ENCODE measurements at places on chromosomes 1 and 21.

DNA sequence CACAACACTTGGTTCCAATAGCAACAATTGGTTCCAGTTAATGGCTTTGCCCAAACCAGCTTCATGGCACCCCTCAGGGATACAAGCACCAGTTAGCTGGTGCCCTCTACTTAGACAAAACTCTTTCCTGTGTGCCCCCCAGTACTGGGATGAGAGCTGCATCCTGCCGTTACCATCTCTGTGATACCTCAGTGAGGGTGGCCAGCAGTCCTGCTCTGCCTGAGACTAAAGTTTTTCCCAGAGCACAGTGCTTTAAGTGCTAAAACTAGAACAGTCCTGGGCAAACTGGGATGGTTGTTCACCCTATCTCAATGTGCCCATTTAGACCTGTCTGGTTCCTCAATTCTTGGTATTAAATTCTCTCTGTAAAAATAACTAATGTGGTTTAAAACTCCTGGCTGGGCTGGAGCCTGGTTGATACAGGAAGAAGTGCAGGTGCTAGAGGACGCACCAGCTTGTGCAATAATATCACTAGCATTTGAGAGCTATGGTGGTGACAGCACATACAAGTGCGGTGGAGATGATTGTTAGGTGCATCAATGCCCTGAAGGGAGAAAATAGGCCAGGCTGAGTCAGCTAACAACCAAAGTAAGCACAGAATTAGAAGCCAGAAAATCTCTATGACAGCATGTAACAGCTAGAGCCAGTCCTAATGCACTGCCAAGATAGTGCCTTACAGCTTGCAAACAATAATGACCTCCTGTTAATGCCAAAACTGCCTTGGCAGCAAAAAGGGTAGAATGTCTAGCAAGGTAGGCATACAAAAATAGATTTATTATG is 179.8 kb upstream of the GALNT2 start:
- no peak for DNase-seq

GRCh38 chr1:75067975-75068374 is 66.2 kb upstream of the LHX8 start:
- DNase-seq, result no peak

DNA sequence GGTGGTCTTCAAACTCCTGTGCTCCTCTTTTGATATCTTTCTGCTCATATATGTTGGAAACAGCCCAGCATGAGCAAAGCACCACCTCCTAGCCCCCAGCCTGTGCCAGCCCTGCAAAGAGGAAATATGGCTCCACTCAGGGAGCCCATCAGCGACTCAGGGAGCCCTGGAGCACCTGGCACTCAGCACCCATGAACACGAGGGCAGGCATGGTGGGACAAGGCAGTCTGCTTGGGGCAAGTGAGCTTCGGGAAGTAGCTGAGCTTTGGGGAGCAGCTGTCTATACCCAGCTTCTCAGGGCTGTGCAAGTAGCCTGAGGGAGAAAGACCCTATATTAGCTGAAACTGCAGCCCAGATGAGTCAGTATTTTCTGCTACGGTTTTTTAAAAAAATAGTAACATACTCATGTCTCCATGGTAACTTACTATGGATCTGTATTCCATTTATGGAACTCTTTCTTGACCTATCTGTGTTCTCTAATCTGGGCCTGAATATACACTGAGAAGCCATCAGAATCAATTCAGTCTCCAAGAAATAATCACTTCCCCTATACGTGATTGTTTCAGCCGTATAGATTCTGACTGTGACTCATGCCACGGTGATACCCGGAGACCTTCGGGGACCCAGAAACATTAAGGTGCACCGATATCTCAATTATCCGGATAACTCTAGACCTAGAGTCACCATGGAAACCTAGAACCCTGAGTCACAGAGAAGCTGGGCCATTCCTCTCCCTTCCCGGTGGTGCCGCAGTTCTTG is 1.5 kb upstream of the ETS2 start:
- no peak for DNase-seq

DNA sequence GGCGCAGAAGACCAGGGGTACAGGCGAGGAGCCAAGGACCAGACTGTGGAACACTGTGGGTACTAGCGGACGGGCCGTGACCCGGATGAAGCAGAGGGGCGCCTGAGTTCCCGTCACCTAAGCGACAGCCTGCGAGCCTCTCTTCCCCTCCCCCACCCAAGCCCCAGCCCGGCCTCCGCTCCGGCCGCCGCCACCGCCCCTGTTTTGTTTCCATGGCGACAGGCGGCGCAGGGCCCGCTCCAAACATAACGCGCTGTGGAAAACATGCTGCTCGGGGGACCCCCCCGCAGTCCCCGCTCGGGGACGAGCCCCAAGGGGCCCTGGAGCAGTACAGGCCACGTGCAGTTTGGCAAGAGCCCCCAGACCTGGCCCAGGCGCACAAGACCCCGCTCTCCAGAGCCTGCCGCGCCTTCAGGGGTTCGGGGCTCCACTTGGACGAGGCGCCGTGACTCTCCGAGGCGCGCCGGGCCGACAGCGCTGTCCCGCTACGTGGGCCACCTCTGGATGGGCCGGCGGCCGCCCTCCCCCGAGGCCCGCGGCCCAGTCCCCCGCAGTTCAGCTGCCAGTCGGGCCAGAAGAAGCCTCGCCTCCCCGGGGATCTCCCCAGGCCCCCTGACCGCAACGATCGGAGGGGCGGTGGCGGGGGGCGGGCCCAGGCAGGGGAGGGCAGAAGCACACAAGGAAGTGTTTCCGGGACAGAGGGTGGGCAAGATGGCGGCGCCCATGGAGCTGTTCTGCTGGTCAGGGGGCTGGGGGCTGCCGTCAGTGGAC is at the start of gene MTX1:
Gene MTX1 (plus strand): TSS at position 155 of the 771 bp plus-strand sequence. CDS start 110 bp downstream, at position 265.
- DNase-seq, result peak; percentile 84

DNA sequence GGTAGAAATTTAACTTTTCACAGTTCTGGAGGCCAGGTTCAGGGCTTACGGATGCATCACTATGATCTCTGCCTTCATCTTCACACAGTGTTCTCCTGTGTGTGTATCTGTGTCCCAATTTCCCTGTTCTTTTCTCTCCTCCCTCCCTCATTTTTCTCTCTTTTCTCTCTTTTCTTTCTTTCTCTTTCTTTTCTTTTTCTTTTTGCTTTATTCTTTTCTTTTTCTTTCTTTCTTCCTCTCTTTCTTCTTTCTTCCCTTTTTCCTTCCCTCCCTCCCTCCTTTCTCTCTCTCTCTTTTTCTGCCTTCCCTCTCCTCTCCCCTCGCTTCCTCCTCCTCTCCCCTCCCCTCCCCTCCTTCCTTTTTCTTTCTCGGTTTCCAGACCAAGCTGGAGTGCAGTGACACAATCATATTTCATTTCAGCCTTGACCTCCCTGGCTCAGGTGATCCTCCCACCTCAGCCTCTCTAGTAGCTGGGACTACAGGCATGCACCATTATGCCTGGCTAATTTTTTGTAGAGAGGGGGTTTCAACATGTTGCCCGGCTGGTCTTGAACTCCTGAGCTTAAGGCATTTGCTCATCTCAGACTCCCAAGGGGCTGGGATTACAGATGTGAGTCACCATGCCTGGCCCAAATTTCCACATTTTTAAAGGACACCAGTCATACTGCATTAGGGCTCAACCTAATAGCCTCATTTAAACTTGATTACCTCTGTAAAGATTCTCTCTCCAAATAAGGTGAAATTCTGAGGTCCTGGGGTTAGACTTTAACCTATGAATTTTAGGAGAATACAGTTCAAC is 115.9 kb downstream of the HUNK start:
- no peak for DNase-seq

- no peak for DNase-seq
These were observed 3.1 kb upstream of the KCNK2 start for GRCh38 chr1:215079456-215079855.

DNA sequence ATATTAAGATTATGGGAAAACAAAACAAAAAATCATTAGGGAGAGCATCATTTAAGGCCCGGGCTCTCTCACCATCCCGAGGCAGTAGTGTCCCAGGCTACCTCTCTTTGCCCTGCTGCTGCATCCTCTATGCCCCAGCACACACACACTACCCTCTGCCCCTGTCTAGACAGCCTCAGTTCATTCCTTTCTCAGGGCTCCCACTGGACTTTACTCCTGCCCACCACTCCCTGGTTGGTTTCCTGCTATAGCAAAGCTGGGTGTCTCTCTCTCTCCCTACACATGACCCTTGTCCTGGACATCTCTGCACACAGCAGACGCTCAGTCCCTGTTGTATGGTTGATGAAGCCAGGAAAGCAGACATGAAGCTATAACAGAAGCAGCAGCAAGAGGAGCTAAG is 30.7 kb downstream of the GNG12 start:
- no peak for DNase-seq

DNA sequence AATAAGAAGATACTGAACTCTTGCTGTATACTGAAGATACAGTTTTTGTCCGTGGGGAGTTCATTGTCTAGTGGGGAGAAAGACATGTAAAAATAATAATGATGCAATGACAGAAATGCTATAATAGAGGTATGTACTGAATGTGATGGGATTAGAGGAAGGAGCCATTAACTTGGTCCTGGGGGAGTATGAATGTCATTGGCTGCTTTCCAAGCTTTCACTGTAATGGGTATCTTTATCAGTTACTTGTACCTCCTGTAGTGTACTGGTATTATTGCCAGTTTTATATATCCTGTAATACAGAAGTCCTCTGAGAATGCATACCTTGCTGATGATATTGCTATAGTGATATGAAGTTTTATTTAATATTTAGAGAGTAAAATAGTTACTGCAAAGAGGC is 7.4 kb downstream of the BTBD8 start:
- DNase-seq, result no peak

- no peak for DNase-seq
These were observed 59.2 kb upstream of the IVNS1ABP start for GRCh38 chr1:185376288-185376687.

DNA sequence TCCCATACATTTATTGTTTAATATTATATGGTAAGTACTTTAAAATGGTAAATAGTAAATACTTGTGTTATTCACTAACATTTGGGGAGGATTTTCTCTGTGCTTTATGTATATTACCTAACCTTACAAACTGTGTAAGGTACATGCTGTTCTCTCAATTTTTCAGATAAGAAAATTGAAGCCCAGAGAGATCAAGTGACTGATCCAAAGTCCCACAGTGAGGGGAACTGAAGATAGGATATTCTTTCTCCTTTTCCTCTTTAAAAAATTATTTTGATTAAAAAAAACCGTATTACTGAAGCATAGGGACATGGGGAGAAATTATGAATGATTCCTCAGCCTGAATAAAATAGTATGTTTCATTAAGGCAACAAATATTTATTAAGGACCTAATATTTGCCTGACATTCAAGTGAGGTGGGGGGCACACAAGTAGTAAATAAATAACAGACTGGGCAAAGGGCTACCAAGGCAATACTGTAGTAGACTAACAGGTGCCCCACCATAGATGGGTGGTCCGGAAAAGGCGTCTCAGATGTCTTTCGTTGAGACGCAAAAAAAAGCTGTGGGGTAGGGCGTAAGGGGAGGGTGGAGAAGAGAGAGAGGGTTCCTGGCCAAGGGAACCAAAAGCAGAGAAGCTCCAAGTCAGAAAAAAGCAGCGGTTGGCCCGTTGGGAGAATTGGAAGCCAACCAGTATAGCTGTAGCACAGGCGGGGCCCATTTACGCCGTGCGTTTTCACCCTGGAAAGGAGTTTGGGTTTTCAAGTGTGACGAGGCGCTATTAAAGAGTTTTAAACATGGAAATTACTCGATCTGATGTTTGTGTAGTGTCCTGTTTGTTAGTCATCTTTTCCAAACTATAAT is 944 bp upstream of the AGO3 start:
- DNase-seq, result peak; percentile 62

GRCh38 chr1:24154215-24154614 is 11.3 kb upstream of the IL22RA1 start:
- no peak for DNase-seq

DNA sequence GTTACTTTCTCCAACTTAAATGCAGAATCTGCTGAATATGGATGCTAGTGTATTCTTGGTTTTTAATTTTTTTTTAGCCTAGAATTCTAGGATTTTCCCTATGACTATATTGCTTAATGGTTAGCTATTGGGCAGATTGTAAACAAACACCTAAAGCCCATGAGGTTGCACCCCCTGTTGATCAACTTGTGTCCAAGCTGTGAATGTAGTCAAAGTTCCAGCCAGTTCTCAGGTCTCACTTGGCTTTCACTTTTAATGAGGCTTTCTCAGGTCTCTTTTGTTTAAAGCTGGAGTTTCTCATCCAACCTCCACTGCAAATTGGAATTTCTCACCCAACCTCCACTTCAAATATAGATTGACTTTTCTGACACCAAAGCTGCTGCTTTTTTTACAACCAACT is 35.9 kb downstream of the FCER1A start:
- no peak for DNase-seq

- DNase-seq, result no peak
These were observed 781 bp downstream of the TTLL7 start for GRCh38 chr1:83998205-83998497.

DNA sequence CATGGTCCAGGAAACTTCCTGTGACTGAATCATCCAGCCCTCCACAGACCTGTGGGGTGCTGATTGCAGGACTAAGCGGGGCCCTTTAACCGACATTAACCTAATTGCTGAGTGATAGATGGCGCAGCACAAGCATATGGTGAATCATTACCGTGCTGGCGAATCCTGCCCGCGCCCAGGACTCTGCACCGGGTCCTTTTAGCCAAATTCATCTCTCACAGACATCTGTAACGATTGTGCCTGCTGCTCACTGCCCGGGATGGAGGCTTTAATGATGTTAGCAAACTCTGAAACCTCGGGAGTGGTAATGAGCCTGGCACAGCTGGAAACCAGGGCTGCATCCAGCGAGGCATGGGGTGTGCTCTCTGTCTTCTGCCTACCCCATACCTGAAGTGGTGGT is 147.3 kb upstream of the CD34 start:
- no peak for DNase-seq

All from putamen (tissue), 1 donor.